ENCODE measurements at places on chromosomes 5 and 9.

GRCh38 chr5:57495285-57496086, 12.9 kb upstream of the ACTBL2 start:
- no peak for DNase-seq

- no peak for DNase-seq
Observed at GRCh38 chr9:967436-967835, 9.0 kb upstream of the DMRT3 start.

DNA sequence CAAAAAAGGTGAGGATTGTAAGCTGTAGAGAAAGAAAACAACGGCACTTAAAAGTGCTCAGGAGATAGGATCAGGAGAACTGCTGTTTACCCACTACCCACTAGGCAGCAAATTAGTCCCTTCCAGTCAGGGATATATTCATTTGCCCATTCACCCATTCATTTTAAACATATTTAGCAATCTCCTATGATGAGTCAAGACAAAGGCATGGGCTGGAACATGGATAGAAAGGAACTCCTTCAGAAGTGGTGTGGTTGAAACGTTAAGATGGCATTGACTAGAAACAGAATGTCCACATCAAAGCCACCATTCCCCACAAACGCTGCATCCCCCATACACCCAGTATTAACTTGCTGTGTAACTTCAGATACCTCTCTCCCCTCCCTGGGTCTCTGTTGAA, 225.7 kb downstream of the ASTN2 start:
- DNase-seq, result no peak

DNA sequence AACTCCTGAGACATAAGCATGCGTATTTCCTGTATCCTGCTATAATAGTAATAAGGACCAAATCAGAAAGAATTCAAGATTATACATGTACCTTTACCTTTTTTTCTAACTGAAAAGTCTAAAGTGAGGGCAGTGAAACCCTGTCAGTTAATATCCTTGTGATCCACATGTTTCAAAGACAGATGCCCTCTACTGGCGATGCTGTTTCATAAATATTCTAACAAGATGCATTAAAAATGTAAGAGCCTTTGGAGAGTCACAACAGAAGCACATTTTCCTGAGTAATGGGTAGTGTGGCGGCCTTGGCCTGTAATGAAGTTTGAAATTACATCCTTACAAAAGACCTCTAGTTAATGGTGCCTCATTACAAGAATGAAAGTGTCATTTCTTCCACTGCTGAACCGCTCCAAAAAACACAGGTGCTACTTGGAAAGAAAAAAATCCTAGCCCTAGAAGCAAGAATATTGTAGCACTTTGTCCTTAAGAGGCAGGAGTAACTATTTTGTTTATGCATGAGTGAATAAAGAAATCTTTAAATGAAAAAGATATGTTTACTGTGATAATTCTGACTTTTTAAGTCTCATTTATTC, 232.6 kb downstream of the EPB41L4A start:
- DNase-seq, result peak; percentile 26

- peak; percentile 28 for DNase-seq
Observed at GRCh38 chr9:130172161-130172857, at the start of gene NCS1. Gene NCS1 (plus strand): TSS chr9:130172404. CDS start chr9:130172664, 260 bp downstream.

- DNase-seq, result no peak
Observed at GRCh38 chr9:134606951-134607731, 34.5 kb upstream of the COL5A1 start.

- DNase-seq, result no peak
Observed at GRCh38 chr5:150175536-150175935, 9.0 kb downstream of the CDX1 start.

DNA sequence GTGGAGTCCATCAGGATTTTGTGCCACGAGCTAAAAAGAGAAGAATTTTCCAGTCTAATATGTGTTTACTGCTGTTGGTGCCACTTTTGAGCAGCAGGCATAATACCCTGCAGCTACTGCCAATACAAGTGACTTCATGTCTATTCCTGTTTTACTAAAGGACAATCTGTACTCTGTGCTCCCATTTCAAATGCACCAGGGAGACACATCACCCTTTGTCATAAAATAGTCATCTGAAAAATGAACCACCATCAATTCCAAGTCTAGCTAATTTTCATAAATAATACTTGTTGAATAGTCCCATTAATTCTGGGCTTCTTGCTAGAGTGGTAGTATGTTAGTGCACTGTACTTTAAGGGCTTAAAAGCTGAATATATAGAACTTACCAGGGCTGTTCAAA, 8.9 kb upstream of the PKD2L2 start:
- DNase-seq, result no peak

DNA sequence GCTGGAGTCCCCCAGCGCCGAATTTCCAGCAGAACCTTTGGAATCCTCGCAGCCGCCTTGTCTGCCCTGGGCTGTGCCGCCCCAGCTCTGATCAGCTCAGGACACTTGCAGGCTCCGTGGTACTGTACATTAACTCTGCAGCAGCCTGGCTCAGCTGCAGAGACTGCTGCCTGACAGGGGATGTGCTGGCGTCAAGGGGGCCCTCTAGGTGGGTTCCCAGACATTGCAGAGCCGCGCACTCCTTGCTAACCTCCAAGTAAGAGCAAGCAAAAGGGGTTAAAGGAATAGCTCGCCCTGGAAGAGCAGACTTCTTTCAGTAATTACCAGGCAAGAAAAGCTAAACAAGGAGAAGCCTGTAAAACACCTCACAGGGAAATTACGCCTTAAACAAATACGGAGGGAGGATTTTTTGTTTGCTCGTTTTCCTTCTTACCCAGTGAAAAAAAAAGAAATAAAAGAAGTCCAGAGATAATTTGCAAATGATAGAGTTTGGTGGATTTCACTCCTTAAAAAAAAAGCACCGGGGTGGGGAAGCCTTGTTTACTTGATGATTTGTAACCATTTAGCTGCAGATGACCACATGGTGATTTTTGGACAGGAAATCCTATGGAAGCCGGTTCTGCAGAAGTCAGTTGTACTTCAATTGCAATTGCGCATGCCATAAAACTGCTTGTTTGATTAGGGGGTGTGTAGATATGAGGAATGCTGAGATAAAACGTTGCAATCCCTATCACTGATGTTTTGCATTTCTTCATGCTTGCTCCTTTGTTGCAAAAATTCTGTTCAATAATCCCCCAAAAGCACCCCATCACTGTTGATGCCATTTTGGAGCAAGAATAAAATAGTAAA, 305.8 kb downstream of the PDE4D start:
- DNase-seq, result no peak

- DNase-seq, result no peak
Observed at GRCh38 chr9:108244686-108245085, 611.1 kb downstream of the ACTL7B start.

- DNase-seq, result no peak
Observed at GRCh38 chr9:124663046-124663961, 107.8 kb downstream of the NR6A1 start.

- no peak for DNase-seq
Observed at GRCh38 chr9:18297056-18297841, 176.7 kb upstream of the ADAMTSL1 start.

DNA sequence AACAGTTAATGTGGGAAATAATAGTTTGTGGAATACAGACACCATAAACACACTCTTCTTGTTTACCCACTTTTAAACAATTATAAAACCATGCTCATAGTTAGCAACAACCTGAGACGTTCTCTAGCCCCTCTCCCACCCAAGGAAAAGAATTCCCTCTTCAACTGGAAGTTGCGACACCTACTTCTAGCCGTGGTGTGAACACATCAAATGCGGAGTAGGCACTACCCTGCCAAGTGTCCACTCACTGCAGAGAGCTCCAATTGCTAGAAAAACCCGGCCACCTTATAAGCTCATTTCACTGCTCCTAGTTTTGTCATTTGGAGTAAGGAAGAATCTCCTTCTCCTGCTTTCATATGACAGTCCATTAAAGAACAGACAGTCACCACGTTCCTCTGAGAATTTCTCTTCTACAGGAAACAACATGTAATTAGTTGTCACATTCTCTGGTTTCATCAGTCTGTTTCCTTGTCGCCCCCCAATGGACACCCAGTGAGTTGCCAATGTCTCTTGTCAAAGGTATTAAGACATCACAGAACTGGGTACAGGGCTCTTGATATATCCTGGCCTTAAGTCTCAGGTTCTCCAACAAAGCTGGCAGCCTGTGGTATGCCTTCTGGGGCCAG, 47.3 kb downstream of the PRLR start:
- DNase-seq, result peak; percentile 43

- DNase-seq, result no peak
Observed at GRCh38 chr5:73180566-73180965, 7.6 kb downstream of the TMEM174 start.

- DNase-seq, result no peak
Observed at GRCh38 chr9:68548241-68548640, 7.6 kb upstream of the TMEM252 start.

- no peak for DNase-seq
Observed at GRCh38 chr9:84310883-84311282, 29.7 kb downstream of the SLC28A3 start.

DNA sequence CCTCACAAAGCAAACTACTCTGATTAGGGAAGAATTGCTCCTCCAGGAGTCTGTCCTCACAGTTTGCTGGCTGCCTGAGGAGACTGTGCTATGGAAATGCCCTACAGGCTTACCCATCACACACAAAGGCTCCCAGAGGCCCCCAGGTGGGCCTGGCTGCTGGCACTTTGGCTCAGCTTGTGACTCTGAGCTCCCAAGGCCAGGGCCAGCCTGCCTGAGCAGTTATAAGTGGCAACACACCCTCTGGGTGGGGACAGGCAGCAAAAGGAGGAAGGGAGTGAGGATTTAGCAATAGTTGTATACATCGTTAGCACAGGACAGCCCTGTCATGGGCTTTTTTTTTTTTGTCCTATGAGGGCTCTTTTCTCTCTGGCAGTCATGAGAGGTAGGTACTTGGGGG, 103.5 kb downstream of the DAPK1 start:
- no peak for DNase-seq

DNA sequence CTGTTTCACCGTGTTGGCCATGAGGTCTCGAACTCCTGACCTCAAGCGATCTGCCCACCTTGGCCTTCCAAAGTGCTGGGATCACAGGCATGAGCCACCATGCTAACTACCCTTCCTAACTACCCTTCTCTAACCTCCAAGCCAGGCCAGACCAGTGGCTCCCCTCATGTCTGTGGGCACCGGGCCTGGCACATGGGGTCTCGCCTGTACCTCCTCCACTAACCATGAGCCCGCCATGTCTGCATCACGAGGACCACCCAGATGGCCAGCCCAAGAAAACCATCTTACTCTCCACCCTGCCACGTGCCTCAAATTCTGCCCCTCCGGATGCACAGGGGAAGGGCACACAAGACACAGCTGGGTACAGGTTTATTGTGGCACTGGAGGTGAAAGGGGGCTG, 9.6 kb upstream of the DBN1 start:
- no peak for DNase-seq

DNA sequence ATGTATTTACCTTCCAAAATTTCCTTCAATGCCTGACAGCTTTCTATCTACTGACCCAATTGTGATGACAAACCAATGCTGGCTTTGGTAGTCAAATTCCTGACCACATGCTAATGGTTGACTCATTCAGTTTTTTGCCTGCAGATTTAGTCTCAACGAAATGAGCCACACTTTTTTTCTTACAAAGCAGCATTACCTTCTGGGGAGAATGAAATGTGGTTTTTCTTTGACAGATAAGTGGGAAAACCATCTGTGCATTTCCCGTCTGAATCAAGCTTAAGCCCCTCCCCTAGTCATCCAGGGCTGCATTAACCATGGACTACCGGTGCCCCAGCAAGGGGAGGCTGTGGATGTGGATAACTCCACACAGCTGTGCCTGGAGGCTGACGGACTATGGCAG, 99.6 kb upstream of the TAF11L2 start:
- DNase-seq, result no peak

GRCh38 chr5:119292701-119293515, 62.9 kb upstream of the TNFAIP8 start:
- no peak for DNase-seq

DNA sequence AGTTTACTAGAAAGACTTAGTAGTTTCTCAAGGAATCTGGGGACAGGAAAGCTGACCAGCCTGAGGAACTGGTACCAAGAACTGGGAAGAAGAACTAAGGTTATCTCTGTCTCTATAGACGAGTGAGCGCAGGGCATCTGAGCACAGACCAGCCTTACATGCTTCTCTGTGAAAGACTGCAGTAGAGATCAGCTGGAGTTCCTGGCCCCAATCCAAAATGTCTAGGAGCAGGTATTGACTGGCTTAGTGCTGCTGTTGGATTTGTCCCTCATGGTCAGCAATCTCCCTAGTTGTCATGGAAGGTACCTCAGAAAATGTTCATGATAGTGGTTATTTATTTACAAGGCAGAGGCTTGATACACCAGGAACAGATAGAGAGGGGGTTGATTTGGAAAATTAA, 13.3 kb downstream of the NUP214 start:
- no peak for DNase-seq

- DNase-seq, result no peak
Observed at GRCh38 chr9:82331079-82331478, 342.5 kb downstream of the SPATA31D1 start.

DNA sequence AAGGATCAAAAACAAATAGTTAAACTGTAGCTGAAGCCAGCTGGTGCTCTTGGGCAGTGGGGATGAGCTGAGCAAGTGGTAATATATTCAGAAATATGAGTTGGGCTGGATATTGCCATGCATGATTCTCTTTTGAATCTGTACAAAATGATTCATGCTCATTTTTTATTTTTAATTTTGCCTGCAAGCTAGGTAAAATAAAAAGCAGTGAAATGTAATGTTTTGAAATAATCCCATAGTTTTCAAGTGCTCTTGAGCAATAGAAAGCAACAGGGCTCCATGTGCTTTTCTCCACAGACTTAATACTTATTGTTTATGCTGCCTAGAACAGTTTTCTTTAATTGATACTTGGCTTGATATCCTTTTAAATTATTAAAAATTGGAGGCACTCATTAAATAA, 489.3 kb downstream of the TLE4 start:
- DNase-seq, result no peak

DNA sequence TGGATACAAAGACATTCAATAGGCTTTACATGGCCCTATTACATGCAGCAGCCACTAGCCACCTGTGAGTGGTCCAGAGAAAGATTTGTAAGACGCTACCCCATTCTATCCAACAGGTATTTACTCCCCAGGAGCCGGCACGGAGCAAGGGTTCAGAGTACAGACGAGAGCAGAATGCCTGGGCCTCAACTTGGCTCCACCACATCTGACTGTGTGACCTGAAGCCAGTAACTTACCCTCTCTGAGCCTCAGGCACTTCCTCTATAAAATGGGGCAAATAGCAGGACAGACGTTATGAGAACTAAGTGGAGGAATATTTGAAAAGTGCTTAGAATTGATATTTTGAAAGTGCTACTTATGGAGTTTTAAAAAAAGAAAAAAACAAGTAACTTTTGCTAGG, 100.0 kb downstream of the TLE1 start:
- DNase-seq, result no peak

Measured in activated CD4-positive, alpha-beta T cell treated with anti-CD3 and anti-CD28 coated beads, Interleukin-2, Interleukin-4, amounts not matched to agents 100 ng/mL and 50 ng/mL, durations not matched to agents 16 hours and 8 hours (primary cell).